Thoracic aorta (tissue), 2 donors: ENCODE measurements at places on chromosomes 11 and 22. TPM values are rescaled to one million over a fixed set of nuclear protein-coding genes. Genes with fewer than 3 reads are reported as not detected.

DNA sequence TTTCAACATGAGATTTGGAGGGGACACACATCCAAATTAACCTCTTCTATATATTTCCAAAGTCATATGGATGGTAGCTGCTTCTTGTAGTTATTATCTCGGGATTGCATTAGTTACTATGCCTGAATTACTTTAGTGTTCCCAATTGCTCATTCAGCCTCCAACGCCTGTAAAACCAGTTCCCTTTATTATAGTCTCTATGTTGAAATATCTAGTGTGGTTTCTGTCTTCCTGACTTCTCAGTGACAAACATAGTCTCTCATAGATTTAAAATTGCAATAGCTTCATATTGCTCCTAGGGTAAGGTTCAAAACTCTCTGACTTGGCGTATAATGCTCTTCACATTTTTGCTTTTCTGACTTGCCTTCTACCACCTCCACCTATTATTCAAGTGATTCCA is 366.4 kb downstream of the CASP12 start:
- H3K4me3 ChIP-seq: no peak overlapping the region
- H3K36me3 ChIP-seq: no peaks in the 10 kb centered on the region
- DNase-seq: no peak
- H3K27ac ChIP-seq: no peak overlapping the region
- H3K27me3 ChIP-seq: no peaks in the 10 kb centered on the region

GRCh38 chr22:42856179-42856864 is 751 bp downstream of the ARFGAP3 start:
- no peaks in the 10 kb centered on the region for H3K36me3 ChIP-seq
- H3K4me1 ChIP-seq: peaks cover 17% of the 10 kb centered on the region
- peak overlapping the region; percentile 78 for H3K4me3 ChIP-seq
- no peak for DNase-seq
- peak overlapping the region; percentile 97 for H3K27ac ChIP-seq
- H3K27me3 ChIP-seq: no peaks in the 10 kb centered on the region

GRCh38 chr11:76167590-76167989 is 38.7 kb downstream of the WNT11 start:
- no peak overlapping the region for H3K27ac ChIP-seq
- H3K36me3 ChIP-seq: no peaks in the 10 kb centered on the region
- H3K27me3 ChIP-seq: no peaks in the 10 kb centered on the region
- DNase-seq: no peak

Gene RIBC2
- not detected for total RNA-seq

GRCh38 chr22:43154887-43155536 is 3.7 kb downstream of the TSPO start:
- no peaks in the 10 kb centered on the region for H3K27me3 ChIP-seq
- no peak overlapping the region for H3K4me3 ChIP-seq
- no peaks in the 10 kb centered on the region for H3K36me3 ChIP-seq
- no peak overlapping the region for H3K27ac ChIP-seq
- H3K4me1 ChIP-seq: peaks cover 22% of the 10 kb centered on the region

DNA sequence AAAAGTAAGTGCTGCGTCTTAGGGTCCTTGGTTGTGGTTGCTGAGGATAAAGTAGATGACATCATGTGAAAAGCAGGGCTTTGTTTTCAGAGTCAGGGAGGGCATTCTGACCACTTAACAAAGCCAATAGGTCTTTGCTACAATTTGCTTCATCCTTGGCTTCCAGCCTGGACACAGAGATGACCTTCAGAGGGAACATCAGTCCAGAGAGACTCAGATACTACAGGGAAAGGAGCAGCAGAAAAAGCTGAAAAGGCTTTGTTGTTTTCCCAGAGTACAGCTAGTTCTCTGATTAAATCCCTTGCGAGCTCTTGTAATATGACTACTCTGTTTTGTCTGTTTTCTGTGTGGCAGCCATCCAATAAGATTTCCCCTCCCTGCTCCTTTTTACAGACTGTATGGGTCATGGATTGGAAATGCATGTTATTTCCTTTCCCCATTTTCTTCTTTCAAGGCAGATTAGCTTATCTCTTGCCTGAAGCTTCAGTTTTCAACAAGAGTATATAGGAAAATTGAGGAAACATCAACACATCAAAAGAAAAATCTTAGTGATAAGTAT is 31.9 kb downstream of the ATG13 start:
- H3K4me3 ChIP-seq: peak overlapping the region; percentile 27
- peak overlapping the region; percentile 89 for H3K27ac ChIP-seq
- peaks cover 32% of the 10 kb centered on the region for H3K4me1 ChIP-seq
- peaks cover 52% of the 10 kb centered on the region for H3K36me3 ChIP-seq
- DNase-seq: peak; percentile 47
- H3K27me3 ChIP-seq: no peaks in the 10 kb centered on the region

Gene MYH9
- 1,447 TPM for total RNA-seq
